Putamen (tissue), 1 donor: ENCODE measurements at places on chromosomes 1 and 21.

DNA sequence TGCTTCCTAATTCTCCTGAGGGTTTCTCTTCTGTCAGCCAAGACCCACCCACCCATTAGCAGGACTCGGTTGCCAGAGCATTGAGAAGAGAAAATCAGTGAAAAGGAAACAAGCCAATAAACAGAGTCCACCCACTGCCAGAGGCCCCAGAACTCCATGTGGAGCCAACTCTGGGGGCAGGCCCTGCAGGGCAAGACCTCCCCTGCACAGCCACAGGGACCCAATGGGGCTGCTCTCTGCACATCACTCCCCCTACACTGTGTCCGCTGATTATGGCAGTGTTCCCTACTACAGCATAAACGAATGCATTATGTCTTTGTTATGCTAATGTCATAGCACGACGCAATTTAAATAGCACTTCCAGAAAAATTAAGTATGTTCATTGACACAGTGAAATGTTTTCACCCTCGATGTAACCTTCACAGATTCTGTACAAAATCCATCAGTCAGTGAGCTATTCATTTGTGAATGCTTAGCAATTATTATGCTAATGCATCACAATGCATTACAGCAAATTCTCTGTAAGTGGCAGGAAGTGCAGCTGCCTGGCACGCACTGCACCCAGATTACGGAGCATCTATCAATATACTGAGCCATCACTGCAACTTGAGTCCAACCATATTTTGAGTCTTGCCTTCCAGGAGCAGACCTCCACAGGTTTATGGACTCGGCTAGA lies 56.4 kb downstream of the GRIK3 start:
- DNase-seq = no peak

DNA sequence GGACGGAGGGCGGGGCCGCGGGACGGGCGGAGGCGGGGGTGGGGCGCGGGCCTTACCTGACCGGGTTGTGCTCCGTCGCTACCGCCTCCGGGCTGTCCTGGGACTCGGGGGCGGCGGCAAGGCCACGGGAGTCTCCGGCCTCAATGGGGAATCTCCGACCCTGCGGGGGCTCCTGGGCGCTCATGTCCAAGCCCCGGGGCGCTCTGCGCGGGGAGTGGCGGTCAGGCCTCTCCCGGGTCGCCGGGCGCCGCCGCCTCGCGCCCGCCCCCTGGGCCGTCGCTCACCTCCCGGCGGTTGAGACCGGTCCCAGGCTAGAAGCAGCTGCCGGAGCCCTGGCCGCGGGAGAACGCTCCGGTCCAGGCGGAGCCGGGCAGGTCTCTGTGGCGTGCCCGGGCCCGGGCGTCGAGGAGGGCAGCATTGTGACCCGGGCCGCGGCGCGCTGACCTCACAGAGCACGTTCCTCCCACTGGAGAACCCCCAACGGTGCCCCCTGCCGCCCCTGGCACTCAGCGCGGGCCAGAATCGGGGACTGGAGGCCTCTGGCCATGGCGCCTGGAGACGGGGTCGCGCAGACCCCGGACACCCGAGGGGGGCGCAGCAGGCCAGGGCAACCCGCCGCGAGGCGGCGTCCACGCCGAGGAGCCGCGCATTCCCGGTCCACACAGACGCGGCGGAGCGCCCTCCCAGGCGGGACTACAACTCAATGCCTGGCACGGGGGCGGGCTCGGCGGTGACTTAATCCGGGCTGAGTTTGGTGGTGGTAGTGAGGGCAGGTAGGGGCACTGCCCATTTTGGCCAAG lies 411 bp downstream of the FAM229A start:
- peak; percentile 61 for DNase-seq

DNA sequence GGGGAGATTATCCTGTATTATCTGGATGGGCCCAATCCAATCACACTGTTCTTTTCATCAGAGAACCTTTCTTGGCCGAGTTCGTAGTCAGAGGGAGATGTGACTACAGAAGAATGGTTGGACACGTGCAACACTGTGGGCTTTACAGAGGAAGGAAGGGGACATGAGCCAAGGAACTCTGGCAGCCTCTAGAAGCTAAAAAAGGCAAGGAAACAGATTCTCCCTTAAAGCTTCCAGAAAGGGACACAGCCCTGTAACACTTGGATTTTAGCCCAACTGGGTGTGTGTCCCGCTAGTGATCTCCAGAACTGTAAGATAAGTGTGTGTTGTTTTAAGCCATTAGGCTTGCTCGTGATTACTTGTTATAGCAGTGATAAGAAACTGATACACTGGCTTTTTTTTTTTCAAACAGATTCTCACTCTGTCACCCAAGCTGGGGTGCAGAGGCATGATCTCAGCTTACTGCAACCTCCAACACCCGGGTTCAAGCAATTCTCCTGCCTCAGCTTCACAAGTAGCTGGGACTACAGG lies 53.9 kb upstream of the FBXO28 start:
- DNase-seq = no peak

DNA sequence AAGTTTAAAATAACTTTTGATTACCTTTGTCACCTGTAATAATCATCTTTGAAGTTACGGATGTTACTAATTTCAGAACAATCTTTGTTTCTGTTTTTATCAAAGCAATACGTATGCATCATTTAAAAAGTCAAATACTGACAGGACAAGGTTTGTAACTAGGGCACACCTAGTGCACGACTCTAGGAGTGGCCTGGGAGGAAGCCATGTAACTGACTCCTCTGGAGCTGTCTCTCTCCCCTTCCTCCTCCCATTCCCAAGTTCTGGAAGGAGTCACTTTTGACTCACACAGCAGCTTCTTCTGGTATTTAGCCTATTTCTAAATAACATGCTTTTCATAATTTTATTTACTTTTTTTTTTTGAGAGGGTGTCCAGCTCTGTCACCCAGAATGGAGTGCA lies 11.8 kb upstream of the RAP1GAP start:
- no peak for DNase-seq

GRCh38 chr1:43073490-43074230 lies 98.4 kb downstream of the EBNA1BP2 start:
- peak; percentile 74 for DNase-seq

DNA sequence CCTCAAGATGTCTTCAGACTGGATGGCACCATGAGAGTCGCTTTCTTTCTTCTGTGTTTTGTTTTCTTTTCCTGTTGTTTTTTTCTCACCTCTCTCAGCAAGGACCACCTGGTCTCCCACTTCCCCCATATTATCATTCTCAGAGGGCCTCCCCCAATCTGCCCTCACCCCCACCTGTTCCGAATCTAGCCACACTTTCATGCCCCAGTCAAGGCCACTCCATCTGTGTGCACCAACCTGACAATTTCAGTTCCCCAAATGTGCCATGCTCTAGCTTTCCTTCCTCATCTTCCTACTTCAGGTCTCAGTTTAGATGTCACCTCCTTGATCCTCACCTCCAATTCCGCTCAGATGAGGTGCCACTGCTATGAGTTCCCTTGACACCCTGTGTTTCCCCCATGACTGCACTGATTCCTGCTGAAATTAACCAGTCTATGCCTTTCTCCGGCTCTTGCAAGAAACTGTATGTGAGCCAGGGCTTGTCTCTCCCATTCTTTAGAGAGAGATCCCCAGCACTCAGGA lies 146.2 kb downstream of the PLPP3 start:
- DNase-seq = no peak

DNA sequence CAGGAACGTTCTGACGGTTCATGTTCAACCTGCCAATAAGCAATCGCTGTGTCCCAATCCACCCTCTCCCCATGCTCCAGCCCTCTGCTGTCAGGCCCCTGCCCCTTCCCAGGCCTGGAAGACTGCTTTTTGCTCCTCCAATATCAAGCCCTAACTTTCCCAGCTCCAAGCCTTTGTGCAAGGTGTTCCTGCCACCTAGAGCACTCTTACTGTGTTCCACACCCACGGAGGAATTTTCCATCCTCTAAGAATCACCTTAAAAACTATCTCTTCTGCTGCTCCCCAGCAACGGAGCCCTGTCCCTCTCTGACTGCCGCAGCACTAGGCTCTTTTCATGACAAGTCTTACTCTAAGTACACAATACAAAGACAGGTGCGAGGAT lies 657.9 kb downstream of the AJAP1 start:
- peak; percentile 20 for DNase-seq

DNA sequence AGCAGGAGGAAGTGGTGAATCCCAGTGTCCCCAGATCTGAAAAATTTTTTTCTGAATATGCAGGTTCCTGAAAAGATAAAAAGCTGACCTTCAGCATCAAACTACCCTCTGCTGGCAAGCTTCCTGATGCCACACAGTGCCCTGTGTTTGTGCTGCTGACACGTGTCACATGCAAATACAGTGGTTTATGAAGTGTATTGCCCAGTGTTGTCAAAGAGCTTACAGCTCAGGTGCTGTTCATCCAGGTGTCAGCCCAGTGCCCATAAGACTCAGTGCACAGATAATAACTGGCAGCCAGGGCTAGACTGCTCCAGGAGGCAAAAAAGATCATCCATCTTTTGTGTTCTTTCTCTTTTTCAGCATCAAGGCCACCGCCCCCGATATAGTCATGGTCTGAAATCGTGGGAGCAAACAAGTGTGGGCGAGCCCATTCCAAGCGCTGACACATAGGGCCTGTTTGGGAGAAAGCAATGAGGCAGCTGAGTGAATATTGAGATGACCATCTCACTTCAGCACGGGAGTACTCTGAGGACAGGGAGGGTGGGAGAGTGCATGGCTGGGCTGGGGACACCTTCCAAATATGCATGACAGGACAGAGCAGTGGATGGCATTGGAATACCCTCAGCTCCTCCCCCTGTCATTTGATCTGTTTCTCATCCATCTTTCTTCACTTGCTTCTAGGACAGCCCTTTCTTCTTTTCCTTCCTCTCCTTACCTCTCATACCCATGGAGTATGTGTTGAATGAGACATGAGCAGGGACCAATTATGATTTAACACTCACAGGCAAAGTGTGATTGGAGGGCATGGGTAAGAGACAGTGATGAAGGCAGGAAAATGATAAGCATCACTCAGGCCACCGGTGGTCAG lies 6.4 kb upstream of the KCNK1 start:
- no peak for DNase-seq

GRCh38 chr1:1432951-1433803 lies 2.3 kb upstream of the VWA1 start:
- peak; percentile 86 for DNase-seq
